ENCODE measurements at places on chromosomes 2 and 18. TPM values are rescaled to one million over a fixed set of nuclear protein-coding genes. Genes with fewer than 3 reads are reported as not detected.

Gene TUBA3D
- not detected for total RNA-seq

Gene SPHKAP
- not detected for total RNA-seq

Gene UGT1A6
- total RNA-seq: not detected

Gene HEATR5B
- total RNA-seq: 15.0 TPM

Gene WDR75
- total RNA-seq: 42.2 TPM

Gene SLC5A7
- total RNA-seq: not detected

Gene LAMA3
- total RNA-seq: 0.60 TPM

Gene GATA6
- 51.6 TPM for total RNA-seq
